Activated T-cell treated with anti-CD3 and anti-CD28 coated beads, Interleukin-2, amount 50 U/mL, for 72 hours (primary cell): ENCODE measurements at places on chromosomes 13 and 19.

- no peak for DNase-seq
Measured at GRCh38 chr13:33541456-33541855, 255.9 kb upstream of the STARD13 start.

DNA sequence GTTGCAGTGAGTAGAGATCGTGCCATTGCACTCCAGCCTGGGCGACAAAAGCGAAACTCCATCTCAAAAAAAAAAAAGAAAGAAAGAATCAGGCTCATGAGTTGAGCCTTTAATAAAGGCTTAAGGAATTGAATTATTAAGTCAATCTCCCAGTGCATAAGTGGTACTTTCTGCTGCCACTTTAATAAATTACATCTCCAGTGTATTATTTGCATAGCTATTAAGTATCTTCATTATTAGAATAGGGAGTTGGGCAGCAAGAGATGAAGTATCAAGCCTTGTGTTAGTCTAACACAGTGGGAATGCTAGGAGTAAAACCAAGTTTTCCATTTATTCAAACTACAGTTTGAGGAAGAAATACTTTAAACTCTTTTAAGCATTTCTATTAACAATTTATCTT is 15.6 kb upstream of the FAM124A start:
- DNase-seq, result no peak

GRCh38 chr13:23289917-23290357 is 109.2 kb downstream of the SGCG start:
- DNase-seq, result no peak

DNA sequence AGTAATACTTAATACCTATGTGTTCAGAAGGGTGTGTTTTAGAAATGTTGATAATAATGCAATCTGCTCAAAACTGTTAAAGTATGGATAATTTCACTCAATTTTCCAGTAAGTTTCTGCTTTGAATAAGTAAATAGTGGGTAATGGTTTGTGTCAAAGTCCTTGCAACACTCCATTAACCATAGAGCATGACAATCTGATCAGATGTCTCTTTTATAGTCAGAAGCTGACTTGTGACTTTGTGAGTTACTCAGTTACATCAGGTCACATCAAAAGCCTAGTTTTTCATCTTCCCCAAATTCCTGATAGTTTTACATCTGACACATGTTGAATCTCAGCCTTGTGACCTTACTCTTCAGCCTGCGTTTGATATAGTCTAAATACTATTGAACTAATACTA is 338.0 kb downstream of the EFNB2 start:
- DNase-seq, result no peak

- no peak for DNase-seq
Measured at GRCh38 chr19:47113850-47114651, 475 bp upstream of the ZC3H4 start.

- DNase-seq, result no peak
Measured at GRCh38 chr13:23673867-23674605, 103.8 kb downstream of the TNFRSF19 start.
